Left colon (tissue), 2 donors: ENCODE measurements at places on chromosomes 2 and 18. TPM values are rescaled to one million over a fixed set of nuclear protein-coding genes. Genes with fewer than 3 reads are reported as not detected.

The STK36 gene
- total RNA-seq, result 25.6 TPM

DNA sequence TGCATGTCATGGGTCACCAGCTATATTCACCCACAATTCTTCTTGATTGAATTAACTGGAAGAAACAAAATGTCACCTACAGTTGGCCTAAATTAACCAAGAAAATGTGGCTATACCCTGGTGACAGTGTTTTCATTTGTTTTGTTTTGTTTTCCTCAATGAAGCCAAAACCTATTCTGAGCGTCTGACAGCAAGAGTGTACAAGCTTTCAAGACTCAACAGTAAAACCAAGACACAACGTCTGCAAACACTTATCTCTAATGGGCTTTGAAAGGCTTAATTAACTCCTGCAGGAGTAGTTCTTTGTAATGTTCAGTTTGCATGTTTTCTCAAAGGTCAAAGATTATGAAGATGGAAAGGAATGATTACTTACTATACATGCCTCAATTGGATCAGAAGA lies 827.6 kb upstream of the KLHL29 start:
- DNase-seq, result no peak

DNA sequence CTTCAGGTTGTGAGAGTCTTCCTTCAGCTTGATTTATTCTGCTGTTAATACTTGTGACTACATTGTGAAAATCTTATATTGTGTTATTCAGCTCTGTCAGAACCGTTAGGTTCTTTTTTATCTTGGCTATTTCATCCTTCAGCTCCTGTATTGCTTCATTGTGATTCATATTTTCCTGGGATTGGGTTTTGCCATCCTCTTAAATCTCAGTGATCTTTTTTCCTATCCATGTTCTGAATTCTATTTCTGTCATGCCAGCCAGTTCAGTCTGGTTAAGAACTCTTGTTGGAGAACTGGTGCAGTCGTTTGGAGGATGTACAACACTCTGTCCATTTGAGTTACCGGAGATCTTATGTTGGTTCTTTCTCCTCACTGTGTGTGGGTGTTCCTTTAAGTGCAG lies 19.1 kb downstream of the MSTN start:
- DNase-seq, result no peak

- DNase-seq, result no peak
These were observed 30.1 kb upstream of the ZNF516 start for GRCh38 chr18:76524900-76525698.

DNA sequence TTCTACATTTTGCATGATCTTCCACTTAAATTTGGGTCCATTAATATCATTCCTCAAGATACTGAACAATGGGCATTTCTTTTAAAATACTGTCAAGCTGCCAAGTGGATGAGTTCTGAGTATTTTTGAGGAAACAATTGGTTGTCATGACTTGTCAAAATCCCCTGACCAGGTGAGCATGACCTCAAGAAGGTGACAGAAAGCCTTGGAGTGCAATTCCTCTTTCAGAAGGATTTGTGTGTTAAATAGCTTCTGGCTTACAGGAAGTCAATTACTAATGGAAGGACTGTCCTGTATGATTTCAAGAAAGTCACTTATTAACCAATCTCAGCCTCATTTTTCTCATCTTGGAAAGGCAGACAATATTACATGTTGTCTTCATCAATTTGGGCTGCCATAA lies 460.6 kb downstream of the TSN start:
- DNase-seq, result no peak

GRCh38 chr2:108364676-108365297 lies 13.0 kb upstream of the SULT1C4 start:
- DNase-seq, result no peak

GRCh38 chr2:152093464-152093863 lies 5.4 kb downstream of the CACNB4 start:
- no peak for DNase-seq

GRCh38 chr2:111239581-111240249 lies 119.0 kb downstream of the BCL2L11 start:
- DNase-seq, result no peak

DNA sequence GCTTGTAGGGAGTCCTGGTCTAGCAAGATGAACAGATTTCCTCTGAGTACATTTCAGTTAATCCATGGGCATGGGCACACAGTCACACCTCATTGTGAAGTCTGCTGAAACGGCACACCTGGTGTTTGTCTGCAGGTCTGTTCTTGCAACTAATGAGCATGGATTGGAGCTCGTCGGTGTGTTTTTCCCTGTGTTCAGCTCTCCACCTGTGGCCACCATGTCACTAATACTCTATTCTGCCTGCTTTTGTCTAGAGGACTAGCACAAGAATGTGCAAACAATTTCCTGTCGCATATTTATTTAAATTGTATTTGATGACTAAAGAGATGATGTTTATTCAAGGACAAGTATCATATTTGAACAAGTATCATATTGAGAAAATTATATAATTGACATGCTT lies 24.5 kb upstream of the PPP4R1 start:
- DNase-seq, result no peak

DNA sequence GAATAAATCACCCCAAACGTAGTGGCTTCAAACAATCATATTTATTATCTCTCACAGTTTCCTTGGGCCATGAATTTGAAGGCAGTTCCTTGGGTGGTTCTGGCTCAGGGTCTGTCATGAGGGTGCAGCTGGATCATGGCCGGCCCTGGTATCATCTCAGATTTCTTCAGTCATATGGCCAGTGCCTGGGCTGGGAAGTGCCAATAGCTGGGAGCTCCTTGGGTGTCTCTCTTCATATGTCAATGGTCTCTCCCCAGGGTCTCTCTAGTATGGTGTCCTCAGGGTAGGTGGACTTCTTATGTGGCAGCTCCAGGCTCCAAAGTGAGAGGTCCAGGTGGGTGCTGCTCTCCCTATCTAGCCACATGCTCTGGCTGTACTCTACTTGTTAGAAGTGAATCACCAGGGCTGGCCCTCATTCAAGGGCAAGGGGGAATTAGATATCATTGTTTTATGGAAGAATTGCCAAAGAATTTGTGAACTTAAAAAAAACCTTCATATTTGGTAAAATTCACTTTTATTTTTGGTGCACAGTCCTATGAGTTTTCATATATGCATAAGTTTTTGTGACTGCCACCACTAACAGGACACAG lies 15.4 kb downstream of the FHOD3 start:
- DNase-seq, result no peak

The ALKAL2 gene
- total RNA-seq, result 2.7 TPM

The NEU2 gene
- not detected for total RNA-seq

GRCh38 chr18:47727409-47727808 lies 203.1 kb downstream of the SMAD2 start:
- no peak for DNase-seq

The MYO1B gene
- 62.1 TPM for total RNA-seq

The AKAIN1 gene
- total RNA-seq, result not detected

The EFR3B gene
- 0.98 TPM for total RNA-seq

- no peak for DNase-seq
These were observed 87.8 kb upstream of the EML6 start for GRCh38 chr2:54635554-54636152.

The CCDC178 gene
- 0.36 TPM for total RNA-seq

- DNase-seq, result no peak
These were observed 23.8 kb downstream of the THAP4 start for GRCh38 chr2:241613017-241613780.

DNA sequence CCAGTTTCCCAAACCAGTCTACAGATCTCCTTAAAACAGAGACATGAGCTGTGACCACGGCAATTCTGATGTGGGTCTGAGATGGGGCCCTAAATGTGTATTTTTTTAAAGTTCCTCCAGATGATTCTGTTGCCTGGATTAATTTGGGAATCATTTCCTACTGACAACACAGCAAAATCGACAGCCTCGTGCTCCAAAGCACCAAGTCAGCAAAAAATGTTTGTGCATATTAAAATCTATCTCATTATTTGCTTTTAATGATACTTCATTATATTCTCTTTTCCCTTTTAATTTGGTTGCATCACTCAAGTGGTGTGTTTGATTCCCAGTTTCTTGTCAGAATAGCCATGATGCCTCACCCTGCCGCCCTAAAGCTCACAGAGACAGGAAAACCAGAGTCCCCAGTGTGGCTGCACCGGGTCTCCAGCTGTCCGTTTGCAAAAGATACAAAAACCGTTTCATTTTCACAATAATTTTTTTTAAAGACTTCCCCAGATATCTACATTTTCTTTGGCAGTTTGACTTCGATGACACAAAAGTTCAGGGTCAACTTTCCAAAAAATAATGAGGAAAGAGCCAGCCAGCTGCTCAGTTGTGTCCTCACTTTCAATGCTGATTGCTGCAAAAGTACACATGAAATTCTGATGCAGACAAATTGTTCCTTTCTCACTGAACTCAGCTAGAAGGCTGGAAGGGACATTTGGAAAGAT lies 443.2 kb upstream of the ID2 start:
- DNase-seq, result no peak

- peak; percentile 83 for DNase-seq
These were observed 97.1 kb downstream of the INHBB start for GRCh38 chr2:120442923-120443571.

The RND3 gene
- total RNA-seq, result 77.8 TPM

- DNase-seq, result no peak
These were observed 43.3 kb downstream of the SERTAD2 start for GRCh38 chr2:64610316-64610855.

DNA sequence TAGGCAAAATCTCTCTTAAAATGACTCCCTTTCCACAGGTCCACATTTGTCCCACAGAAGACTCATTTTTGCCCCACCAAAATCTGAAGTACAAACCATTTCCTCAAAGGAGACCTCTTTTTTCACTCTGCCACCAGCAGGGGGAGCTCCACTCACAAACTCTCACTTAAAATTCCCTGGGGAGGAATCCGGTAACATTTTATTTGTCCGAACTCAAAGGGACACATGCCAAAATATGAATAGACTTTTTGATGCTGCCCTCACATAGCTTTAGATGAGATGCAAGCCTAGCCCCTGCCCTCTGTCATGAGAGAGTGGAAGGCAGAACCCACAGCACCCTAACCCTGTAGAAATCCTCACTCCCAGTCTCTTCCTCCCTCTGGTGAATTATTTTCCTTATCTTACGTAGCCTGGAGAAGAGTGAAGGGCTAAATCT lies 57.1 kb downstream of the RMDN2 start:
- DNase-seq, result peak; percentile 34

DNA sequence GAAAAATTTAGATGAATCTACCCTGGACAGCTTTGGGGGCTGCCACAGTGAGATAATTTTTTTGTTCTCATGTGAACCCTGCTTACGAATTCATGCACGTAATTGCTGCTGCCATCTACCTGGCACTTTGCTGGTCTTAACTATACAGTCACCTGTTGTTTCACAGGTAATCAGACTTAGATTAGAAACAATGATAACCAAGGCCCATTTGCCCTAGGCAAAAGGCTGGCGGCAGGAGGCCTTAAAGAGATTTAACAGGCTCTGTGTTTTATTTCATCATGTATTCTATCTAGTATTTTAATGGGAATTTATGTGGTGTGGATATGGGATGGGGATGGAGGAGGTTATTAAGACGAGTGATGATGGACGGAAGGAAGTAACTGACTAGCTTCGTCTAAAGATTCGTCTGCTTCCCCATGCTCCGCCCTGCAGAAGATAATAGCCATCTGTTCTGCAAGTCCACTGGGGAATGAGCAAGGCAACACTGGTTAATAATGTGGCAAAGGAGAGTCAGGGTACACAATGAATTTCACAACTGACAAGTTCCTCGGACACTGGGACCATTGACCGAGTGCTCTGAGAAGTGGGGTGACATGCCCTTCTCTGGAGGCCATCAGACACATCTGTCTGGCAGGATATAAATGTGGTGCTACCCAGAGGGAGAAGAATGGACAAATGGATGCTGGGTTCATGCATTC lies 291.8 kb upstream of the TNP1 start:
- no peak for DNase-seq

GRCh38 chr2:3343012-3343411 lies 34.6 kb downstream of the EIPR1 start:
- no peak for DNase-seq

DNA sequence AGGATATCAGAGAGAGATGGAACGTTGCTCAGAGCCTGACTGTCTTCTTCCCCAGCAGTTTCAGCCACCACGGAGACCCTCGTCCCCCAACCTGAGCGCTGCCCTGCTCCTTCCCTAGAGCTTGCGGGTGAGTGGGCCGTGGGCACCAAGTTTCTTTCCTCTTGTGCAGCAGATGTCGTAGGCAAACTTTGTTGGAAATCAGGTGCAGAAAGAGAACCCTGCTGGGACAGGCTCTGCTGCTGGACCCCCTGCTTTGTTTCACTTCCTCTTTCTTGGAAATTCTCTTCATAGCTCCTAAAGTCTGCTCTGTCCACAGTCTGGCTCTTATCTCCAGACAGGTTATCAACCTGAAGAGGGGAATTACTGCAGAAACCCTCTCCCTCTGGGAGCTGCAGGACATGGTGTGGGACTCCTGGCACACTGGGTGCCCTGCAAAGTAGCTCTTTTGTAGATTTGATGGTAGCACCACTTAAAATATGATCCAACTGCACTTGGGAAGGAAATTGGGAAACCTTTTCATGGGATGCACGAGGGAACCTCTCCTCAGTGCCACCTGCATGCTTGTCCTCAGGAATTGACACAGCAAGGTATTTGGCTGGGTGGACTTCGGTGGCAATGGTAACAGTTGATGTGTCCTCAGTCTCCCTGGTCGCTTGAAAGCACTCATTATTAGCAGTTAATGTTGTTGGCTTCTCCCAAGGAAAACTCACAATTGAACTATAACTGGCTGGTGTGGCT lies 92.2 kb downstream of the ALPK2 start:
- DNase-seq, result no peak

The GRHL1 gene
- 2.3 TPM for total RNA-seq

- DNase-seq, result no peak
These were observed 39.3 kb upstream of the NFATC1 start for GRCh38 chr18:79356435-79356834.
